ENCODE measurements at places on chromosomes 2 and 18.

- no peak for DNase-seq
Observed at GRCh38 chr2:238456970-238457926, 30.5 kb downstream of the ASB1 start.

DNA sequence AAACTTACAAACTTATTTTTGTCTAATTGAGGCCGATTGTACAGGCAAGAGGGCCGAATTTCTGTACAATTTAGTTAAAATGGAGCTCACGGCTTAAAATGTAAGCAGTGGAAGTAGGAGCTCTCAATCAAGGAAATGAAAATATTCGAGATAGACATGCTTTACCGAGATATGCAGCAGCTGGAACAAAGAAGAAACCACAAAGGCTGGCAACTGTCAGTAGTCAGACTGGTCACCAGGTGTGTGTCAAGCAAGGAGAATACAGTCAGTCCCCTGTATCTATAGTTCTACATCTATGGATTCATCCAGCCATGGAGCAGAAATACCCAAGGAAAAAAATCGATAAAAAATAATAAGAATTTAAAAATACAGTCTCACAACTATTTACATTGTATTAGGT is 122.6 kb downstream of the WDSUB1 start:
- DNase-seq, result no peak

DNA sequence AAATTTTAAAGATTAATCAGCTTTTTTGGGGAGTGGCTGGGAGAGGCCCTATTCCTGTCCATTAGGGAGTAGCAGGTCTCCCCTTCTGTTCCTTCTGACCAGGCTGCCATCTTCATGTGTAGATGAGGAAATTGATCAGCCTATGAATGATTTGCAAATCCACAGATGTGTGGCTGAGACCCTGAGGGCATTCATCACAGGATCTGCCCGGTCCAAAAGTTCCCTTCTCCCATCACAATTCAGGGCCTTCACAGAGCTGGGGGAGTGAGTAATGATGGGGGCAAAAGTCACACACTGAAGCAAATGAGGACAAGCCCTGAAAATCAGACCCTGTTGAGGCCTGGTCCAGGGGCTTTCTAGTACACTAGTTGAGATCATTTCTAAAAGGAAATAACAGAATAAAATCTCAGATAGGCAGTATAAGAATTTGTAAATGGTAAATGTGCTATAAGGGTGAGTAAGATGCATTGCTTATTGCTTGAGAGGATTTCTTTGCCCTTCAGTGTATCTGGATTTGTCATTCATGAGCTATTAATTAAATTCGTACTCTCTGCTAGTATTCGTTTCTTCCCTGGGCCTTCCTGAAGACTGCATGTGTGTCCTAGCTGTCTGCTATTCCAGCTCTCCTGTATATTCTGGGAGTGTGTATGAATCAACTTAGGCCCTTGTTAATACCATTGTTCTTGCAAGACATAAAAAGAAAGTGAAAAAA is 53.2 kb downstream of the SETBP1 start:
- DNase-seq, result no peak

- DNase-seq, result no peak
Observed at GRCh38 chr2:216620786-216621185, 12.4 kb upstream of the IGFBP2 start.

DNA sequence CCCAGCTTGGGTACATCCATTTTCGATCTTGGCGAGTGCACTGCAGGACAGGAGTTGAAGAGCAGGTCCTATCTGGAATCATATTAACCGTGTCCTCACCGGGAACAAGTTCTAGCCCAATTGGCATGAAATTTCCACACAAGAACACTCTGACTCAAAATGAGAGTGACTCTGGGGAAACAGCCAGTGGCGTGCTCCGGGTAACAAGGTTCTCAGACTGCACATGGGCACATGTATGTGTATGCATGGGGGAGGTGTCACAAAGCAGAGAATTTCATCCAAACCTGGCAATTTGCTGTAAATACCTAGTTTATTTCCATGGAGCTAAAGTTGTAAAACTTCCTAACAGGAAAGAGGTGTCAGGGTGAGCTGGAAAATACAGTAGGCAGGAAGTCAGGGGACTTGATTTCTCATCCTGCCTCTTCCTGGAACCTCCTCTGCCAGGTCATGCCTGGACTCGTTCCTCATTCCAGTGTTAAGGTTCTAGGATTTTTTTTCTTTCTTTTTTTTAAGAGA is 1.7 kb downstream of the TUBB6 start:
- DNase-seq, result no peak

DNA sequence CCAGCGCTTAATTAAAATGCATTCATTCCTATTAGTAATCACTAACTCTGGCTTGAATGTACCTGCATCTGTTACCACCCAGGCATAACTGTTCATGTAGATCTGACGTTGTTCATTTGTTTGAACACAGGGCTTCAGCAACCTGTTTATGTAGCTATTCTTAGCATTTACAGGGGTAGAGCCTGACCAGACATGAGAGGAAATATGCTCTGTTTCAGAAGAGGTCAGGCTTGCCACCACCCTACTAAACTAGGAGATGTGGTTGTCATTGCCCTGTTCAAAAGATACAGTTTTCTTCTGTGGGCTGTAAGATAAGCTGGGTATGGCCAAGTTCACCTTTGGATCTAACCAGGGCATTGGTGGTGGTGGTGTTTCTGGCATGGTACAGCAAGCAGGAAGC is 8.8 kb downstream of the MGAT5 start:
- no peak for DNase-seq
